ENCODE measurements at places on chromosomes 7 and 10.

DNA sequence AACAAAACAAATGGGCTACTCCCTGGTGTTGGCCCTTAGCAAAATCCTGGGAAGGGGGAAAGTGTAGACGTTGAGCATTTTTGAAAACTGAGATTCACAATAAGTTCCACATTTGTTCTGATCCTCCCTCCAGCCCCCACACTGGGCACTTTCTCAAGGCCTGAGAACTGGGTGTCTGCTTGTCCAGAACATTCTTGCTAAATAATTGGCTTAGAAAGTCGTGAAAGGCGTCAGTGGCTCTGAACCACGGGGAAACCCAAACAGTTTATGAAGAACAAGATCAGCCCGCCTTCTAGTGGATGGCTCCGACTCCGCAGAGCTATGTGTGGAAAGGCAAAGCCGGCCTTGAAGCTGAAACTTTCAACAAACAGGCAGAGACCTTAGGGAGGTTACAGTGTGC, 370.1 kb downstream of the PRPF18 start:
- DNase-seq, result no peak

DNA sequence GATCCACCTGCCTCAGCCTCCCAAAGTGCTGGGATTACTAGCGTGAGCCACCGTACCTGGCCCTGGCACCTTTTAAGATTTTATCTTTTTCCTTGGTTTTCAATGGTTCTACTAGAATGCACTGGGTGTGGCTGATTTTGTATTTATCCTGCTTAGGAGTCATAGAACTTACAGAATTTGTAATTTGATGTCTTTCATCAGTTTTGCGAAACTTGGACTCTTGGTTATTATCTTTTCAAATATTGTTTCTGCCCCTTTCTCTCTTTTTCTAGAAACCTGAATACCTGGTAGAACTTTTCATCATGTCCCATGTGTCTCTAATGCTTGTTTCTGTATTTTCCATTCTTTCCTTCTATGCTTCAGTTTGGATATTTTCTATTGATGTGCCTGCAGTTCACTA, 2.8 kb upstream of the NUB1 start:
- DNase-seq, result no peak

DNA sequence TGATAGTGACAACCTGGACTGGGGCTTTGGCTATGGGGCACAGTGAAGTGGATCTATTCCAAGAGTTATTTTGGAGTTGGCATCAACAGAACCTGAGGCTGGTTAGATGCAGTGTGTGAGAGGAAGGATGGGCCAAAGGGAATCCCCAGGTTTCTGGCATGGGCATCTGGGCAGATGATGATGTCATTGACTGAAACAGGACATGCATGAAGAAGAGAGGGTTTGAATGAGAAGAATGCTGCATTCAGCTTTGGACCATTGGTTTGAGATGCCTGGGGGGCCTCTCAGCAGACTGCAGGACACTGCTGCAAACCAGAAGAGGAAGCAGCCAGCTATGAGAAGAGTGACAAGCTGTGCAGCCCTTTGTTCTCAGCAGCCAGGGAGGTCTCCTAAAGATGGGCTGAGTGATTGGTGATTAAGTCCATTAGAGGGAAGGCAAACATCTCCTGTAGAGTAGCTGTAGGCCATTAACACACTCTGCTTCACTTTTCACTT, 23.1 kb upstream of the PIK3CG start:
- no peak for DNase-seq

DNA sequence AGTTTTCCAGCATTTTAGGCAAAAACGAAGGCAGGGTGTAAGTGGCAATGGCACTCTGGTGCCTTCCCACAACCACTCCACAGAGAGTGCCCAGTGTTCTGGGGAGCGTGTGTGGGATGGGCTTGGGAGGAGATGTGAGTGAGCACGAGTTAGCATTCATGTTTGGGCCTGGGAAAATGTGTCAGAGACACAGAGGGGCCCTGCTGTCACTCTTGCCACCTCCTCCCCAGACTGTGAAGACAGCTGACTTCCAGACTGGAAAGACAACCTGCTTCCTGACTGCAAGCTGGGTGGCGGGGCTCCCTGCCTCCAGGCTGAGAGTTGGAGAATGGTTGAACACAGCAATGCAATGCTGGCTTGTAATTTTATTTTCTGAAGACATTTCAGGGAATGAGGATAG, 454.5 kb upstream of the ZMIZ1 start:
- DNase-seq, result no peak

- DNase-seq, result no peak
These were observed 71.8 kb upstream of the LOXL4 start for GRCh38 chr10:98339799-98340198.

DNA sequence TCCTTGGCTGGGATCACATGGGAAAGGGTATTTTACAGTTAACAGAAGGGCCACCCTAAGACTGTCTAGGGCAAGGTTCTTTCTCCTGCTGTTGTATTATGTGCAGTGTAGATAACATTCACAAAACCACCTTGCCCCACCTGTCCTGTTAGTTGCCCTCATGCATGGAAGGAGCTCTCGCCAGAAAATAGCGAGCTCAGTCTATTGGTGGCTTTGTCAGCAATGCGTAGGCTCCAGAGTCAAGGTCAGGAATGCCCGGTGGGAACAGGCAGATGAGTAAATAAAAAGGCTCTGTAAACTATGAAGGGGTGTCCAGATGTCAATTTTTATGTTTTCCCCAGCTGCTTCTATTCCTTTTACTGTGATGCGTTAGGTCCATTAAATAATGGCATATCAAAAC, 107.1 kb upstream of the WDR11 start:
- no peak for DNase-seq

GRCh38 chr7:88377434-88377833, 70.7 kb upstream of the STEAP4 start:
- no peak for DNase-seq

DNA sequence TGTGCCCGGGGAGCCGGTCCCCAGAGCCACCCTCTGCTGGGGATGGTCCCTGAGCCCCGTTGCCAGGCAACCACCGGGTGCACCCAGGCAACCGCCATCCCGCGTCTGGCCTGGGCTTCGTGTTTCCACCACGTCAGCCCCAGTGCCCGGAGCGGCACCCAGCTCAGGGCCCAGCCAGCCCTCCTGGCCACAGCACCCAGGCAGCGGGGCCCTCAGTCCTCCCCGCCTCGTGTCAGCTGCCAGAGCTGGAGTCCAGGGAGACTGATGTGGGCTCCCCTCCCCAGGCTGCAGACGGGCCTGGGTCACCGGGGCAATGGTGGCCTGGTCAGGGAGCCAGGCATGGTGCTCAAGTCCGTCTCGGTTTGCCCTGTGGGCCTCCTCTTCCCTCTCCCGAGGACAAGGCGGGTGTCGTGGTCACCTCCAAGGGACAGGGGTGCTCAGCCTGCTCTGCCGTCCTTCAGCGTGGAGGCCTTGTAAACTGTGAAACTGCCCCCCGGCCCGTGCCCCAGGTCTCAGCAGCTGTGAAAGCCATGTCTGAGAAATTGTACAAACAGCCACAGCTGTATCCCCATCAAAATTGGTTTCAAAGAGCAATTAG, 72.5 kb downstream of the MICALL2 start:
- no peak for DNase-seq
